Ovary (tissue), 10 donors: ENCODE measurements at places on chromosomes 13 and 19. TPM values are rescaled to one million over a fixed set of nuclear protein-coding genes. Genes with fewer than 3 reads are reported as not detected.

Gene TMC4
- 6.5 TPM for total RNA-seq

Gene GNG8
- total RNA-seq = not detected

Gene LGALS13
- total RNA-seq = not detected

Gene VMAC
- total RNA-seq = 5.0 TPM

Gene RFPL4A
- not detected for total RNA-seq

Gene PLA2G4C
- 6.0 TPM for total RNA-seq
